ENCODE measurements at places on chromosomes 12 and 14.
A peak's percentile ranks its signal among the peaks of the same experiment; 100 is the strongest.

DNA sequence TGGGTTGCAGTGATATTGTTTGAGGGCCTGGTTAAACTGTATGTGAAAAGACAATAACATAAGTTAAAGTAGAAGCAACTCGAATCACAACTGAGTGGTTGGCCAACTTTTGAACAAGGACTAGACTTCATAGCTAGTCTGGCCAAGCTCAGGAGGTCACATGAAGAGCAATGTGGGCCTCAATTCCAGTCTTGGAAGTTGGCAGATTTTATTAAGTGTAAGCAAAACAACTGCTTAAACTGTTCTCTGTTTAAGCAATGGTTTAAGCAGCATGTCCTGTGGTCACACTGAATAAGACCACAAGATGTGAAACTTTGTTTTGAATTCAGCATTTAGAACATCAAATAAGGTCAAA is 100.4 kb downstream of the TMTC3 start:
- H3K36me3 ChIP-seq, result no peaks in the 10 kb centered on the region
- no peak for DNase-seq
- H3K27me3 ChIP-seq, result no peaks in the 10 kb centered on the region
- no peaks in the 10 kb centered on the region for H3K4me1 ChIP-seq

DNA sequence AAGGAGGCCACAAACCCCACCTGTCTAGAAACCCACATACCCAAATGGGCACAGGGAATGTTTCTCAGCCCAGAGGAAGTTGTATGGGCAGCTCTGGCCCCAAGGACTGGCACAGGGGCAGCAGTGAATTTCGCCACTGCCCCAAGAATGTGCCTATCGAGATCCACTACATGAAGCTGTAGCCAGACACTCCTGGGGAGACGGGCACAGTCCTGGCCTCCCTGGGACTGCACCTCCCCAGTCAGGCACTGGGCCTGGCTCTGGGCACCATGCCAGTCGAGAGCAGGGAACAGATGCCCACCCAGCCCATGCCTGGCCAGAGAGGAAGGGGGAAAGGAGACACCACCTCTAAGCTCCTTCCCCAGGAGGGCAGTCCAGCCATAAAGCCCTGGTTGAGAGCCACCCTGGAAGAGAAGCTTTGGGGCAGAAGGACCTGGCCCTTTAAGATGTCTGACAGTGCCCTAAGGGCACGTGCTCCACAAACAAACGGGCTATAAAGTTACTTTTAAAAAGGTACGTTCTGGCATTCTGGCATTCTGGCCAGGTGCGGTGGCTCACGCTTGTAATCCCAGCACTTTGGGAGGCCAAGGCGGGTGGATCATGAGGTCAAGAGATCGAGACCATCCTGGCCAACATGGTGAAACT is 8.4 kb downstream of the ADCY6 start:
- H3K27me3 ChIP-seq, result no peaks in the 10 kb centered on the region
- H3K4me3 ChIP-seq, result no peak overlapping the region
- H3K27ac ChIP-seq, result no peak overlapping the region
- no peak for DNase-seq

GRCh38 chr14:28987516-28987915 is 220.9 kb downstream of the FOXG1 start:
- no peak overlapping the region for H3K4me3 ChIP-seq
- H3K36me3 ChIP-seq, result no peaks in the 10 kb centered on the region
- no peaks in the 10 kb centered on the region for H3K4me1 ChIP-seq
- DNase-seq, result no peak

DNA sequence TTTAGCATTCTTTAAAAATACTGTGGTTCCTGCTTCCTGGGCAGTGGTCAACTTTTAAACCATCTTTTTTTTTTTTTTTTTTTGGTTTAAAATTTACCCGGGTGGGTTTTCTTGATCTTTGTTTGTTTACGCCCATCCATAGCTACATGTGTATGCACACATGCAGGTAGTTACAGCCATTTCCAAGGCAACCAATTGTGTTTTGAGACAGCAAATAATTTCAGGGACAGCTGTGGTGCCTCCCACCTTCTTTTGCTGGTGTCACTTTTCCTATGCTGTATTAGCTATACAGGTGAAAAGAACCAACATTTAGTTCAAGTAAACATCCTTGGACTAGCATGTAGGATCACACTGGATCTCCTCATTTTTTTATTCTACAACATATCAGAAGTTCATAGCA is 52.0 kb upstream of the PSMA6 start:
- H3K27me3 ChIP-seq, result no peaks in the 10 kb centered on the region
- H3K4me1 ChIP-seq, result no peaks in the 10 kb centered on the region
- no peak overlapping the region for H3K27ac ChIP-seq
- no peak overlapping the region for H3K4me3 ChIP-seq
- DNase-seq, result no peak

GRCh38 chr14:77204459-77204771 is 22.8 kb downstream of the TMEM63C start:
- no peaks in the 10 kb centered on the region for H3K36me3 ChIP-seq
- no peaks in the 10 kb centered on the region for H3K27me3 ChIP-seq
- H3K4me1 ChIP-seq, result no peaks in the 10 kb centered on the region
- DNase-seq, result no peak

GRCh38 chr12:119659289-119659897 is 8.5 kb upstream of the PRKAB1 start:
- H3K27me3 ChIP-seq, result no peaks in the 10 kb centered on the region
- H3K4me3 ChIP-seq, result no peak overlapping the region
- no peaks in the 10 kb centered on the region for H3K36me3 ChIP-seq
- DNase-seq, result peak; percentile 16

DNA sequence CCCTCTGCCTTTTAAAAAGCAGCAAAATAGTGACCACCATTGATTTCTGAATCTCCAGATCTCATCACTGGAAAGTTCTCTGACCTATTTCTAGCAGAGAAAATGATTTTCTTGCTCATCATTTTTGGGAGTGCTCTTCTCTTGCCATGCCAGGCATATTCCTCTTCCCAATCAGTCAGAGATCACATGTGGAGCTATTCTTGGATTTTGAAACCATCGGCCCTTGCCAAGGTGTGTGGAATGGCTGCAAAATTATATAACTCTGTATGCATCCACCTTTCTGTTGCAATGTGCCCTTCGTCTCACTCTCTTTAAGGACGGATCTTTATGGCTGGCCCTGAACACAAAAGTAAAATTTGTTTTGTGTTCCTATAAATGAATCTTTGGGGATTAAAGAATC is 25.5 kb upstream of the LDHB start:
- no peaks in the 10 kb centered on the region for H3K36me3 ChIP-seq
- DNase-seq, result no peak
- H3K27ac ChIP-seq, result no peak overlapping the region
- H3K27me3 ChIP-seq, result no peaks in the 10 kb centered on the region
- H3K4me3 ChIP-seq, result no peak overlapping the region

- H3K27ac ChIP-seq, result no peak overlapping the region
- H3K4me1 ChIP-seq, result no peaks in the 10 kb centered on the region
- H3K27me3 ChIP-seq, result no peaks in the 10 kb centered on the region
Measured at GRCh38 chr12:79295572-79295971, 395.2 kb downstream of the PAWR start.

Data from naive thymus-derived CD4-positive, alpha-beta T cell (primary cell).